ENCODE measurements at places on chromosomes 1 and 21.

DNA sequence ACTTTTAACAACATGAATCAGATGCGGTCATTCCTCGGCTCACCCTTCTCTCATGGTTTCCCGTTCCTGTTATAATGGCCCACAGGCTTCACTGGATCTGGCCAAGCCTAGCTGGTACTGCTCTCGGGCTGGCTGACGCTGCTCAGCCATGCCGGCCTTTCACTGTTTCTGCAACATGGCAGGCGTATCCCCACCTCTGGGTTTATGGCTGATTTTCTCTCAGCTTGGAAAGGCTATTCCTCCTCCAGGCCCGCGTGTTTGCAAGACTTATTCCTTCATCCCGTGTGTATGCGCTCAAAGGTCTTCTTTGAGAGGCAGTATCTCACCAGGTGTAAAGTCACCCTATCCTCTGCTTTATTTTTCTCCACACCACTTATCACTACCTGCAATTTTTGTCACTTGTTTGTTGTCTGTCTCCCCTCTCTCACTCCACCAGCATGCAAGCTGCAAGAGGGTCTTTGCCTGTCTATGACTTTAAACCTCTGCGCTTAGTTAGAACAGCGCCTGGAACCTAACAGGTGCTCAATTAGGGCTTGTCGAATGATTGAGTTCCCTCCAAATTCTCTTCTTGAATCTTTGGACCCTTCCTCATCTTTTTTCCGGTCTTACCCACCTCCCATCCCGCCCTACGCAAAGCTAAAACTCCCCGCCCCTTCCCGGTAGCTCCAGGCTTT lies 491 bp upstream of the RAP1A start:
- DNase-seq, result no peak

DNA sequence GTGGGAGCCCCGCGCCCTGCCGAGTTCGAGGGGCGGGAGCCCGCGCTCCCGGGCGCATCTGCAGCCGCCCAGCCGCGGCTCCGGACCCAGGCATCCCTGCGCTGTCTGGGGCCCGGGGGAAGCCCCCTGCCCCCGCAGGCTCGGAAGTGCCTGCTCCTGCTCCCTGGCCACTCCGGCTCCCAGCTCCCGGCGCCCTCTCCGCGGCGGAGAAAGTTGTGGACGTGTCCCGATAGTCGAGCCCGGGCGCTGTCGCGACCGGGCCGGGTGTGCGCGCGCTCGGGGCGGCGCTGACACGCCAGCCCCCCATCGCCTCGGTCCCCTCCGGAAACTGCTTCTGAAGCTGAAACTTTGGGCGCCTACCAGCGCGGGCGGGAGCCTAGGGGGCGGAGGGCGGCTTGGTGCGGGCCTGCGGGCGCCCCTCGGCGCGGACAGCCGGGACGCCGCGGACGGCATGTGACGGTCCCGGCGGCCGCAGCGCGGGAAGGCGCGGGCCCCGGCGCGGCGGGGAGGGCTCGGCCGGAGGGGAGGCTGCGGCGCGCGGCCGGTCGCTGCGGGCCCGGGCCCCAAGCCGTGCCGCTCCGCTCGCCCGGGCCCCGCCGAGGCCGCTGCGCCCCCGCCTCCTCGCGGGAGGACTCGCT lies 515 bp downstream of the MAN1C1 start:
- no peak for DNase-seq

- DNase-seq, result no peak
Measured at GRCh38 chr21:43634618-43635017, 24.7 kb downstream of the HSF2BP start.

DNA sequence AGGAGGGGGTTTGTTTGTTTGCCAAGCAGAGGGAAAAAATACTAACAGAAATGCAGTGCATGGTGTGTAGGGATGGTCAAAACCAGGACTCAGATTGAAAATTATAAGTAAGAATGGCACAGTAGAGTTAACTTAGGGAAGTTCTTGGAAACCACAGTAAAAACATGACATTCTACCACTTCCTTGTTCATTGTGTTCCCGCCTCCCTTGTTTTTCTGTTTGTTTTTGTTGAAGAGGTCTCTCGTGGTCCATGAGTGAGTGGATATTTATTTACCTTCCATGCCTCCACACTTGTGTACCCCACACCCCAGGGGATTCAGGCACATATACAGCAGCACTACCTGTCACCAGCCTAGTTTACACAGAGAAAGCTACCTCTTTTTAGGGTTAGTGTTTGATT lies 69.6 kb downstream of the OLFML2B start:
- DNase-seq, result no peak

DNA sequence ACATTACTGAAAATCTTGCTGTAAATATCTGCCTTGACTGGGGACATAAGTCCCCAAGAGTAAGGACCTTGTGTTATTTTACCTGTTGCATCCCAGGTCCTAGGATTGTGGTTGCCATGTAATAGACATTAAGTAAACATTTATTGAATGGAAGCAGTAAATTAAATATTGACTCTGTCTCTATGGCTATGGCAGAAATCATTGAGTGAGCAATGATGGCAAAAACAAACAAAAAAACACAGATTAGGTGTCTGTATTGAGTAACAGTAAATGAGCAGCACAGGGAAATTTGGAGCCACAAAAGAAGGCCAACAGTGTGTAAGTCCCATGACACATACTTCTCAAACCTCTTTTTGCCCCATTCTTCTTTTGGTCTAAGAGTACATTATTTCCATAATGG lies 240.4 kb downstream of the NFIA start:
- DNase-seq, result no peak

DNA sequence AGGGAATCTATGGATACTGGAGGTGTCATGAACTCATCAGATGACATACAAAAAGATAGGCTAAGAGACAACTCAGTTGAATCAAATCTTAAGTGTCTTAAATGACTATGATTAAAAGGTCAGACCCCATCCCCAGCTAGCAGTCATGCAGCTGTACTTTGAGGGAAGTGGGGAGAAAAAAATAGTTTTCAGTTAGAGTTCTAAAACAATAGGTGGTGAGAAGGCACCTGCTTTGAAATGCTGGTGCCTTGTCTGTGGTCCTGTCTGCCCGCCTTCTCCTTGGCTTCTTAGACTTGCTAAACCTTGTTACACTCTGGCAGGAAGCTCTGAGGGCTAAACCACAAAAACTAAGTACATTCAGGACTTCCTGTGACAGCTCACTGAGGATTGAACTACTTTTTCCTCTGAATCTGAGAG lies 15.3 kb downstream of the CD2 start:
- DNase-seq, result peak; percentile 58

GRCh38 chr1:87686136-87686495 lies 357.4 kb downstream of the LMO4 start:
- DNase-seq, result no peak

DNA sequence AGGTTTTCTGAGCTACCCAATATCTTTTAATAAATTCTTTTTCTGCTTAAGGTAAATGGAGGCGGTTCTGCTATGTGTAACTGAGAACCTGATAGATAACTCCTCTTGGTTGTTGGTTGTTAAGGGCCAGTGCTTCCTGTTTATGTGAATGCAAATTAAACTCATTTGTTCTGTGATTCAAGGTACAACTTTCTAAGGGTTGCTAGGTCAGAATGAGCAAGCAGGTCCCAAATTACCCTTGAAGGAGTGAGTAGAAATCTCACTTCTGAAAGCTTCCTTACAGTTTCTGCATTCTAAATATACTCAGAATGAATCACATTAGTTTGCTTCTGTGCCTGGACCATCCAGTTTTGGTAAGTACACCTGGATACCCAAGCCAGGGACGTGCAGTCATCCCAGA lies 15.5 kb upstream of the FAM78B start:
- no peak for DNase-seq

DNA sequence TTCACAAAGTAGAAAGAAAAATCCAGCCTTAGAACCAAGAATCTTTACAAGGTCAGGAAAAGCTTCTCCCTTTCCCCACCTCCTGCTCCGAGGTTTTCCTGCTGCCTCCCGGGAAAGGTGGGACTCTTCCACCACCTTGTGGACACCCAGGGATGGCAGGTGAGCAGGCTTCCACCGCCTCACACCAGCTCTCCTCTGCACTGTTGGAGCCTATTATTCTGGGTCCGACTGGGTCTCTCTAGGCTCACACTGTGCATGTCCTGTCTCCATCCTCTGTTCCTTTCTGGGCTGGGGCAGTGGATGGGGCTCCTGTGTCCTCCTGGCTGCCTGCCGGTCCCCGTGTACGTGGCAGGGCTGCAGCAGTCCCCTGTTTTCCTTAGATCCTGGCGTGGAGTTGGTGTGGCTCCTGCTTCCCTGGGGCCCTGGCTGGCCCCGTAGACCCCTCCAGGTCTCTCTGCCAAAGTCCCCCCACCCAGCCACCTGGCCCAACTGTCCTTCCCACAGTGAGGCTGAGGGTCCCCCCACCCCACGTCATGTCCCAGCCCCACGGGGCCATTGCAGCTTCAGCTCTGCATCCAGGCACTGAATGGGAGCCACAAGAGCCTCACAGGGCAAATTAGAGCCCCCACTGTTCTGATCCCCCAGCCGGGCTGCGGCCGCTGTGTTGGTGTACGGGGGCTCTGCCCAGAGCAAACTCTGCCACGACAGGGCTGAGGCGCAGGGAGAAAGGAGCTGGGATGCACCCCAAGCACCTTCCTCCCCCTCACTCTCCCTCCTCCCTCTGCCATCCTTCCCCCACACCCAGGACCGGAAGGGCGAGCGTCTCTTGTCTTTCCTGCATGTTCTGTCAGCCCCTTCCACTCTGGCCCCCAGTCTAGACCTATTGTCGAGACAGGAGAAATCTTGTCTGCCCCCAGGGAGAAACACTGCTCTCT lies 3.3 kb upstream of the SLC45A1 start:
- peak; percentile 15 for DNase-seq

DNA sequence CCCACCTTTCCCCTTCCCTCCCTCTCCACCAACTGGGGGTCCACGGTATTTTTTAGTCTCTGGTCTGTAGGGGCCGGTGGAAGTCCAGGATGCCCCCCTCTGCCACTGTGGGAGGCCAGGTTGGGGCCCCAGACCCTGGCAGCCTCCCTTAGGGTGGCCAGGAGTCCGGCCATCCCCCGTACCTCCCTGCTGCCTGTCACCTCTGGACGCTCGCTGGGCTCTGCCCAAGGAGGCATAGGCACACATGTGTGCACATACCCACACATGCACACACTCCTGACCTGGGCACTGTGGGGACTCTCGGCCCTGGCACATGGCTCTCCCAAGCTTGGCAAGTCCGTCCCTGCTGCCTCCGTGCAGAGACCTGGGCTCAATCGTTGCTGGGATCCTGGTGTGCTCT lies 53.0 kb downstream of the DISP3 start:
- DNase-seq, result no peak

DNA sequence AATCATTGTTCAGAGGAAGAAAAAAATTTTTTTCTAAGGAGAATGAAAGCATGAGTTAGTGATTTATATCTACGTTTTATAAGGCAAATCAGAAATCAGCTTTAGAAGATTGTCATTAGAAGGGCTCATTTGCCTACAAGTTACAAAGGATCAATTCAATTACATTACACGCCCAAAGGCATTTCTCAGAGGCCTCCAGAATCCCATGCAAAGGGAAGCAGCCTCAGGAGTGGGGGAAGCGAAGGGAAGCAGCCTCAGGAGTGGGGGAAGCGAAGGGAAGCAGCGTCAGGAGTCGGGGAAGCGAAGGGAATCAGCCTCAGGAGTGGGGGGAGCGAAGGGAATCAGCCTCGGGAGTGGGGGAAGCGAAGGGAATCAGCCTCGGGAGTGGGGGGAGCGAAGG lies 206.2 kb downstream of the GREM2 start:
- no peak for DNase-seq

DNA sequence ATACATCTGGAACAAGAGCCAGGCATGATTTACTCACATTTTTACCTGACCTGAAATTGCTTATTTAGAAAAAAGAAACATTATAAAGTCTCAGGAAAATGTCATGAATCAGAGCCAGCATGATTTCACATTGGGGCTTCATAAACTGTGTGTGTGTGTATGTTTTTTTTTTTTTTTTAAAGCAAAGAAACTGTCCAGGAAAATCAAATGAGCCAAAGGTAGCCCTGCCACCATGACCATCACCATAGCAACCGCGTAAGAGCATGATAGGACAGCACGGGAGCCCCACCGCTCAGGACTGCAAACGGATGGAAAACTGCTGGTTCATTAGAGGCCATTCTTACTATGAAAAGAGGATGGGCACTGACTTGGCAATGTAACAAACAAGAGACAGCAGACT lies 139.2 kb downstream of the NTMT2 start:
- DNase-seq, result no peak

DNA sequence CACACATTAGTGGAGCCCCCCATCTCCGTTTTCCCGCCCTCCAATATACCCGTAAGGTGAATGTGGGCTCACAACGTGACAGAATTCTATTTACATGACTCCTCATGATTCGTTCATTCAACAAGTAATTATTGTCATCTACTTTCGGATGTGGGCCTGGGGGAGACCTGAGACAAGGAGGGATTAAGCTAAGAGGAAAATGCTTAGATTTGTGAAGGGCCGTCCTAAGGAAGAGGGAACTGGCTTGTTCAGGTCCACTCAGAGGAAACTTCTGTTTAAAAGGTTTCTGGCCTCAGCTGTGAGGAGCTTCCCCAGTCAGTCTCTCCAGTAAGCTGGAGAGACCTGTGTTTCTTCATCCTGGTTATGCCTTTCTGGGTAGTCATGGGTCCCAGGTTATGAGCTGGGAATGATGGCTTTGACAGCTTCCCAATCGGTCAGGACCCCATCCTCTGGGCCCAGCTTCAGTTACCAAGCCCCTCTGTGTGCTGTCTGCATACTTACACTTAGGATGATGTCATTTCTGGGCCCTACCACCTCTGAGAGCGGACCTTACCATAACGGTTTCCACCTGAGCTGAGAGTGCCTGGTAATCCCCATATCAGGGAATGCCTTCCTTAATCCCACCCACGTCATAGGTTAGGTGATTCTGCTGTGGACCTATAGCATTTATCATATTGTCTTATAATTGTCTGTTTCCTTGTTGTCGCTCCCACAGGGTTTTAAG lies 687 bp upstream of the ERI3 start:
- no peak for DNase-seq

- peak; percentile 37 for DNase-seq
Measured at GRCh38 chr1:16032388-16033102, 10.7 kb downstream of the CLCNKA start.

GRCh38 chr1:204296431-204296988 lies 63.2 kb downstream of the PLEKHA6 start:
- DNase-seq, result no peak

DNA sequence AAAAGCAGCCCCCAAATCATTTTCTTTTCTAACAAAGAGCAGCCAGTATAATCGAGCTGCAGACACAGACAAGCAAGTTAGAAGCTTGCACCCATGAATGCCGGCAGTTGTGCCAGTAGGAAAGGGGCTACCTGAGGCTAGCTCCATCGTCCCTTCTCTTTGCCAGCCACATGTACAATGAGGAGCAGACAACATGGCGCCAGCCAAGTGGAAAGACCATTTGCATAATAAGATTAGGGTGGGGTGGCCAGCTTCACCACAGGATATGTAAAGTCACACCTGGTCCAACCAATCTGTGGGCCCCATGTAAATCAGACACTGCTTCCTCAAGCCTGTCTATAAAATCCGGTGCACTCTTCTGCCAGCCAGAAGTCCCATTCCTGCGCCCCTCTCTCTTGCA lies 103.7 kb downstream of the CCDC185 start:
- no peak for DNase-seq

GRCh38 chr1:27403931-27404330 lies 11.5 kb downstream of the GPR3 start:
- DNase-seq, result no peak

- DNase-seq, result no peak
Measured at GRCh38 chr1:161226320-161226711, 456 bp downstream of the TOMM40L start.
